Renal pelvis (tissue), 12 donors: ENCODE measurements at places on chromosomes 4 and X. TPM values are rescaled to one million over a fixed set of nuclear protein-coding genes. Genes with fewer than 3 reads are reported as not detected.

DNA sequence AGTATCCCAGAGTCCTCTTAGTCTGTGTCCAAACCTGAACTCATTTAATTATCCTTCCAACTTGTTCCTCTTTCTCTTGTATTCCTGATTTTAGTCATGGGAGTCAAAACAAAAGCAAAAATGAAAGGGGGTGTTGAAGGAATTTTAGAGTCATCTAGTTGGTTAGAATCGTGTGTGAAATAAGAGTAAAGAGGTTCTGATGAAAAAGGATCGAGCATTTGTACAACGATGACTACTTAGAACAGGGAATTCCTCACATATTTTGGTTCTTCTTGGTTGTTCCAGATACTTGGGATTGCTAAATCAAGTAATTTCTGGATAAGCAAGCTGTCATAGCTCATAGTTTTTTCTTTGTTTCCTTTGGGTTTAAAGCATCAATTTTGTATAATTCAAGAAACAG lies 194.4 kb downstream of the BCOR start:
- DNase-seq, result no peak

- no peak for DNase-seq
Observed at GRCh38 chr4:159592898-159593556, 490.1 kb downstream of the RAPGEF2 start.

DNA sequence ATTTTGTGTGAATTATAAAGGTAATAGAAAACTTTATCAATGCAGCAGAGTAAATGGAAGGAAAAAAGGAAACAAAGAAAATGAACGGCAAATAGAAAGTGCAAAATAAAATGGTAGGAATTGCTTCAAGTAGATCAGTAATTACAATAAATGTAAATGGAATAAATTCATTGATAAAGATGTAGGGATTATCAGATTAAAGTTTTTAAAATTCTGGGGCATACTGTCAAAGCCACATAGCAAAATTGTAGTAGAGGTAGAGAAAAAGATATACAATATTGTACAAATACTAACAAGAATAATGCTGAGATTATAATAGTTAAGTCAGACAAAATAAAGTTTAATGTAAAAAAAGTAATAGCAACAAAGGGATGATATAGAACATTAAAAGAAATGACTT lies 94.7 kb downstream of the SMIM20 start:
- DNase-seq, result no peak

USP11 gene
- polyA plus RNA-seq, result 143 TPM

DNA sequence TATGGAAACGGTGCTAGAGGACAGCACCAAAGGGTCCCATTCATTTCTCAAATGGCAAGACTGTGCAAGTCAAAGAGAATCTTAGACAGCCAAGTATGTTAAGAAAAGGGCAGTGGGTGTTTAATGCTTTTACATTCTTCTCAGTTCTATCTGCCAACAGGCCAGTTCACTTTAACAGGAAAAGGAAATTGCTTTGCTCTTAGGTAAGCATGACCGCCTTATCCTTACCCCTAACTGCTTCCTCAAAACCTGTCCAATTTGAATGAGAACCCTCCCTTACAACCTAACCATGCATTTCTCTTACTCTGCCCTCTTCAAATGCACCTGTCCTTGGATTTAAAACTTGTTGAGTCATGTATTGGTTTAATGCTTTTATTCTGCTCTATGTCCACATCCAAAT lies 44.5 kb upstream of the BLTP1 start:
- DNase-seq, result no peak

GRCh38 chr4:44756559-44756958 lies 30.2 kb upstream of the GNPDA2 start:
- no peak for DNase-seq

ADGRG4 gene
- not detected for polyA plus RNA-seq

- no peak for DNase-seq
Observed at GRCh38 chr4:5143940-5144339, 92.7 kb downstream of the STK32B start.

- DNase-seq, result no peak
Observed at GRCh38 chr4:125781651-125782050, 466.9 kb downstream of the FAT4 start.

GRCh38 chr4:75343333-75343732 lies 170.9 kb downstream of the RCHY1 start:
- no peak for DNase-seq

- peak; percentile 11 for DNase-seq
Observed at GRCh38 chrX:119121341-119121740, 6.3 kb downstream of the KIAA1210 start.

DNA sequence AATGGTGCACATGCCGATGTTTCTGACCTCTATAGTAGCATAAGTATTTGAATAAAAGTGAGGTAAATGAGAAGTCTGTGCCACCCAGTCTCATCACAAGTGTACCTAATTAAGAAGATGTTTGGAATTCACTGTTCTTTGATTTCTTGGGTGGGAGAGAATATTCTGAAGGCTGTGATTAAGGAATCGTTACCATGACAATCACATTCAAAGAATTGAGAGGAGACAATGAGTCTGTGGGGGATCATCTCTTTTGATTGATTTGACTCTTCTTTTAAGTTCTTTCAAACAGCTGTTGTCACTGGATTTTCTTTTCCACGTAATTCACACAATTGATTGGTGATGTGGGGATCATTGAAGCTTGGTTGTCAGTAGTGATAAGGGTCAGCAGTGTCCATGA lies 18.1 kb downstream of the FHL1 start:
- DNase-seq, result no peak

DNA sequence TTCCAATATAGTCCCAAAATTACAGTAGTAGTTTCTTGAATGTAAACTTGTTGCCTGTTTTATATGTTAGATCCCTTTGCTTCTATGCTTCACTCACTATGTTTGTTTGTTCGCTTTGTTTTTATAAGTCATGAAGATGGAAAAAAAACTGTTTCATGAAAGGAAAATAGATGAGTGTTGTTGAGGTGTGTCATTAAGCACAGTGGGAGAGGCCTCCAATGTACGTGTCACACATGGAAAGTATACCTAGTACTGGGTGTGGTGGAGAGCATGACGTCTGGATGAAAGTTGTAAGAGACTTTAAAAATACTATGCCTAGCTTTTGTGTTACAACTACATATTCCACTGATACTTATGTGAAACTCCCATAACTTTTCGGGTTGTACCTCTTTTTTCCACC lies 28.4 kb downstream of the PLS3 start:
- DNase-seq, result no peak

- no peak for DNase-seq
Observed at GRCh38 chr4:119564106-119564505, 64.5 kb downstream of the PDE5A start.

GRCh38 chr4:153591441-153591840 lies 92.6 kb upstream of the TLR2 start:
- no peak for DNase-seq

ZNF711 gene
- polyA plus RNA-seq, result 75.4 TPM

- peak; percentile 54 for DNase-seq
Observed at GRCh38 chr4:6641164-6641970, 882 bp downstream of the MRFAP1 start.

NEUROG2 gene
- not detected for polyA plus RNA-seq

KIAA1210 gene
- polyA plus RNA-seq, result 1.8 TPM
